ENCODE measurements at places on chromosomes 13 and 19.

- no peak for DNase-seq
Observed at GRCh38 chr13:76048675-76049375, 412.7 kb downstream of the LMO7 start.

DNA sequence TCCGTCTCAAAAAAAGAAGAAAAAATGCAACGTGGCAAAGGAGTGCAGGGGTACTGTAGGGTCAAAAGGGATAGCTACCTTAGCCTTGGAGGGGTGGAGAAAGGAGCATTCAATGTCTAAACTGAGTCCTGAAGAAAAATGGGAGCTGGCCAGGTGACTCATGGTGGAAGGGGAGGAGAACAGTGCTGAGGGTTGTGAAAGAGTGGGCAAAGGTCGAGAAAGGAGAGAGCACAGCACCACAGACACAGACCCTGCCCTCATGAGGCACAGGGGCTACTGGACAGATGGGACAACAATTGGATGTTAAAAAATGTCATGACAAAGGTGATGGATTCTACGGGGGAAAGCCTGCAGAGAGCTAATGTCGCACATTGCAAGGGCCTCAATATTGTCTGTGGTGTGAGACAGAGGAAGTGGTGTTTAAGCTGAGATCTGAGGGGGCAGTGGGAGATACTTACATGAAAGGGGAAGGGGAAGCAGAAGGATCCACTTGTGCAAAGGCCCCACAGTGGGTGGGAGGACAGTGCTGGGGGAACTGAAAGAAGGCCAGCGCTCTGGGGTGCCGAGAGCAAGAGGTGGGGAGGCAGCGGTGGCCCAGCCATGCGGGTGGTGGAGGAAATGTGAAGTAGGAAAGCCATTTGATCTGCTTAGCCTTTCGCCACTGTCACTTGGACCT, 42.9 kb upstream of the URAD start:
- DNase-seq = no peak

DNA sequence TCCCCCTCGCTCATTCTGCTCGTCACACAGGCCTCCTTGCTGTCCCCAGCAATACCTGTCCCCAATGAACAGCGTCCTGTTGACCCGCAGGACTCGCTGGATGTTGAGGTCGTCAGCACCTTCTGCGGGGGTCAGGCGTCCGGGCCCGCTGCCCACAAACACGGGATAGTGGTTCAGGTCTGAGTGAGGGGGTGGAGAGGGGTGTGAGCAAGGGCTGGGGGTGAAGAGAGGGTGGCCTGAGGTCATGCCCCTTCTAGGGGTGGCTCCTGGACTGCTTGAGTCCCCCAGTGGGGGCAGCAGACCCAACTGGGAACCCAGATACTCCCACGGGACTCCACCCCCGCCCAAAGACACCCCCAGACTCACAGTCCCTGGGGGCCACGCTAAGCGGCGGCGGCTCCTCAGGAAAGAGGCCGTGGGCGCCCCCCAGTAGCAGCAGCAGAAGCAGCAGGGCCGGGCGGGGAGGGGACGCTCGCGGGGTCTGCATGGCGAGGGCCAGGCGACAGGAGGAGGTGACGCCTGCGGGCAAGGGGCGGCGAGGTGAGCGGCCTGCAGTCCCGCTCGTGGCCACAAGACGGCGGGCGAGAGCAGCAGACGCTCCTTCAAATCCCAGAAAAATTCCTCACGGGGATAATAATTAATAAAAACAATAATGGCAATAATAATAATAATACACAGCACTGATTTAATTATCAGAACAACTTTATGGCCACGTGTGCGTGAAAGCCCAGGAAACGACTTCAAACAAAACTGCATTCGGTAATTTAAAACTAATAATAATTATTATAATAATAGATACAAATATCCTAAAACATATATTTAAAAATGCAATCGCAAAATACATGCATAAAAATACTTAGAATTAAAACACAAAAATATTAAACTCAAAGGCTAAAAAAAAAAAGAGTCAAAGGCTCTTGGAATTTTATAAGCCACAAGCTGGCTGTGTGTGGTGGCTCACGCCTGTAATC, 1.2 kb downstream of the SEMA6B start:
- peak; percentile 84 for DNase-seq

GRCh38 chr19:53597023-53597422, 34.8 kb upstream of the DPRX start:
- DNase-seq = no peak

- peak; percentile 75 for DNase-seq
Observed at GRCh38 chr19:39406656-39407409, at the start of gene ZFP36. Gene ZFP36, plus strand, starts transcription at chr19:39406847. Its CDS starts 58 bp downstream, at chr19:39406905.

GRCh38 chr13:41004875-41005693, 14.0 kb downstream of the ELF1 start:
- no peak for DNase-seq

- no peak for DNase-seq
Observed at GRCh38 chr13:20035130-20035529, 76.6 kb downstream of the ZMYM2 start.

- DNase-seq = peak; percentile 67
Observed at GRCh38 chr13:24161010-24161775, 673 bp downstream of the SPATA13 start.

GRCh38 chr19:50844296-50844935, 10.3 kb upstream of the KLK3 start:
- DNase-seq = no peak

- DNase-seq = peak; percentile 14
Observed at GRCh38 chr13:87999788-88000187, 328.6 kb downstream of the SLITRK5 start.

All from iPS-NIHi11 (cell line).